Nasal cavity respiratory epithelium epithelial cell of viscerocranial mucosa (primary cell): ENCODE measurements at places on chromosomes 1 and 21. TPM values are rescaled to one million over a fixed set of nuclear protein-coding genes. Genes with fewer than 3 reads are reported as not detected.

The CAMK2N1 gene
- total RNA-seq = 6.9 and 7.2 TPM in 2 replicates

The RIPPLY3 gene
- total RNA-seq = under 0.01 and 0.07 TPM in 2 replicates

The IL6R gene
- total RNA-seq = 24.3 and 35.8 TPM in 2 replicates

The ZBTB37 gene
- total RNA-seq = 3.8 and 5.8 TPM in 2 replicates

The AJAP1 gene
- total RNA-seq = 0.36 and 1.7 TPM in 2 replicates

The CD1D gene
- total RNA-seq = 1.00 and 5.5 TPM in 2 replicates

The FAAH gene
- 7.2 and 11.7 TPM in 2 replicates for total RNA-seq

The IL19 gene
- not detected in 2 replicates for total RNA-seq

The SWT1 gene
- 3.8 and 5.1 TPM in 2 replicates for total RNA-seq

The FCGR3B gene
- total RNA-seq = not detected in 2 replicates

The PRDM16 gene
- 0.21 and 0.34 TPM in 2 replicates for total RNA-seq

The FCN3 gene
- total RNA-seq = 0.21 TPM in 1 of 2 replicates, not detected in the other

The LCE3D gene
- 35.9 TPM in 1 of 2 replicates, not detected in the other for total RNA-seq

The PPP2R5A gene
- 32.6 and 37.6 TPM in 2 replicates for total RNA-seq

The MRPS6 gene
- total RNA-seq = 14.7 and 27.0 TPM in 2 replicates

The ZNF593 gene
- 31.9 and 105 TPM in 2 replicates for total RNA-seq
